ENCODE measurements at places on chromosomes 13 and 19.

GRCh38 chr19:11499890-11500420 lies 5.7 kb downstream of the ZNF653 start:
- no peak for DNase-seq

- peak; percentile 10 for DNase-seq
Observed at GRCh38 chr13:113211774-113212173, 2.4 kb downstream of the CUL4A start.

- DNase-seq: peak; percentile 10
Observed at GRCh38 chr19:15672580-15673175, at the start of gene CYP4F12. Gene CYP4F12 (plus strand): TSS chr19:15673087. CDS start chr19:15673530, 443 bp downstream.

DNA sequence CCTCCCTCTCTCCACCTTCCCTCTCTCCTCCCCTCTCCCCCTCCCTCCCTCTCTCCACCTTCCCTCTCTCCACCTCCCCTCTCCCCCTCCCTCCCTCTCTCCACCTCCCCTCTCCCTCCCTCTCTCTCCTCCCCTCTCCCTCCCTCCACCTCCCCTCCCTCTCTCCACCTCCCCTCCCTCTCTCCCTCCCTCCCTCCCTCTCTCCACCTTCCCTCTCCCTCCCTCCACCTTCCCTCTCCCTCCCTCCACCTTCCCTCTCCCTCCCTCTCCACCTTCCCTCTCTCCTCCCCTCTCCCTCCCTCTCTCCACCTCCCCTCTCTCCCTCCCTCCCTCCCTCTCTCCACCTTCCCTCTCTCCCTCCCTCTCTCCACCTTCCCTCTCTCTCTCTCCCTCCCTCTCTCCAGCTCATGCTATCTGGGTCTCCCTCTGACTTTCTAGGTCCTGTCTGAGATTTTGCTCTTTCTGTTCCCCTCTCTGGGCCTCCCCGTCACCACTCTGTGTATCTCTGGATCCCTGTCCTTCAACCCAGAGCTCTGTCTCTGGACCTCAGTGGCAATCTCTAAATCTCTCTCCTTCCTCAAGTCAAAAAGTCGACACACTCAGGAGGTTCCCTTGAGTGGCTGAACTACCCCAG lies 3.5 kb upstream of the CNOT3 start:
- no peak for DNase-seq

GRCh38 chr19:32268381-32268780 lies 77.0 kb upstream of the ZNF507 start:
- DNase-seq: no peak

- peak; percentile 72 for DNase-seq
Observed at GRCh38 chr13:32426191-32426989, 1.5 kb downstream of the N4BP2L1 start.

DNA sequence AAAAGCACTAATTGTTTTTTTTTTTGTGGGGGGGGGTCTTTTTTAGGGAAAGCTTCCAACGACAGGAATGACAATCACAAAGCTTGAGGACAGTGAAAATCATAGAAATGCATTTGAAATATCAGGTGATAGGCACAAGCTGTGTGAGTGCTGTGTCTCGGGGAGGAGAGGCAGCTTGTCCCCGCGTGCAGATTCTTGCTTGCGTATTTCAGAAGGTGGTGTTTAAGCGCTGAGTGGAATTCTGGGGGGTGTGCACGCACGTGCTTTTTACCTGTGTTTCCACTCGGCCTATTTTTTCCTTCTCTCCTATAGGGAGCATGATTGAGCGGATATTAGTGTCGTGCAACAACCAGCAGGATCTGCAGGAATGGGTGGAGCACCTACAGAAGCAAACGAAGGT lies 40.2 kb upstream of the TEX29 start:
- no peak for DNase-seq

DNA sequence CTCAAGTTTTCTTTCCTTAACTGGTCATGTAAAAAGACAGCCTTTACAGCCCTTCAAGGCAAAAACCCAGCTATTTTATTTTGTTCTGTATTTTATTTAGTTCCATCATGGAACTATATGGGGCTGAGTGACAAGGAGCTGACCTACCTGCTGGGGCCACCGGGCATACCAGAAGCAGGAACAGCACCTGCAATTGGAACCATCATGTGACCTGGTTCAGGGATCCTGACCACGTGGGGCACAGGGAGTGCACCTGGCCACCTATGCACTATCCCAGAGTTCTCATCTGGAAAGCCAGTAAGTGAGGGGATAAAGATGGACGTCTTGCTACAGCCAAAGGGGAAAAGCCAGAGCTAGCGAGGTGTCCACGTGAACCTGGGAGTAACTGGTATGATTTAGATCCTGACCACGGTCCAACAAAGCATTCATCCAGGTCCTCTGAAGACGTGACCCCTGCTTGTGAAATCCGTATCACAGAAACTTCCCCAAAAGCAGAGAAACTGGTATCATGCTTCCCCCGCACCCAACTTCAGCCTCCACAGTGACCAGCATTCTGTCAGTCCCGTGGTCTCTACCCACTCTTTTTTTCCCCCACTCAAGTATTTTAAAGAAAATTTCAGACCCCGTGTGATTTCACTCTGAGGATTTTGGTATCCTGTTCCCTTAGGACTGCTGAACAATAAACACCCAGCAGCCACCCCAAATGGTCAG lies 40.5 kb upstream of the SLC15A1 start:
- DNase-seq: no peak

DNA sequence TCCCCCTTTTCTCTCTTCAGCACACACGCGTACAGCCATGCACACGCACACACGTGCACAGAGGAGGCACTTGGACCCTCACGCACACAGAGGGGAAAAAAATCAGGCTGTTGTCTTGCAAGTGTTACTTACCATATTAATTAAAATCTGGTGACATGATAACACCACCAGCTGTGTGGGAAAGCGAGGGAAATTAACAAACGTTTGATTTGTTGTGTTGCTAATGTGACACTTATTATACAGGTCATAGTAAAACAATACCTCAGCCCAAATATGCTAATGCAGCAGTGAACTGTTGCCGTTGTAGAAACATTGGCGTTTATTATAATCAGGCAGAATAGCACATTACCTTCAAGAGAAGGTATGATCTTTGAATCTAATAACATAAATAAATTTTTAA lies 211.7 kb downstream of the TEX29 start:
- DNase-seq: no peak

- DNase-seq: peak; percentile 90
Observed at GRCh38 chr19:14434543-14435319, 1.6 kb downstream of the PKN1 start.

- peak; percentile 63 for DNase-seq
Observed at GRCh38 chr13:21688056-21688455, 17.2 kb downstream of the FGF9 start.

DNA sequence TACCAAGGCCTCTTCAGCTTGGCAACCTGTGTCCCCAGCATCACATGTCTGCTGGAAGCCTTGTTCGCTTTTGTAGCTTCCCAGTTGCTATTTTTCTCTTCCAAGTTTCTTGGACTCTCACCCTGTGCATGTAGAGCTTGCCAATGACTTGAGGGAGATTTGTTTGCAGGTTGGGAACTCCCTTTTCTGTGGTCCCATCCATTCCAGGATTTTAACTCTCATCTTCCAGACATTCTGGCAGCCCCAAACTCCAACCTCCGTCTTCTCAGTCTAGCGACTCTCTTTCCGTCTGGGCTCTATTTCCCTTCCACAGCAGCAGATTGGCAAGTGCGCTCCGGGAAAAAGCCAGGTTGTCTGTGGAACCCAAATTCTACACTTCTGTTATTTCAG lies 9.0 kb downstream of the PLAUR start:
- no peak for DNase-seq

DNA sequence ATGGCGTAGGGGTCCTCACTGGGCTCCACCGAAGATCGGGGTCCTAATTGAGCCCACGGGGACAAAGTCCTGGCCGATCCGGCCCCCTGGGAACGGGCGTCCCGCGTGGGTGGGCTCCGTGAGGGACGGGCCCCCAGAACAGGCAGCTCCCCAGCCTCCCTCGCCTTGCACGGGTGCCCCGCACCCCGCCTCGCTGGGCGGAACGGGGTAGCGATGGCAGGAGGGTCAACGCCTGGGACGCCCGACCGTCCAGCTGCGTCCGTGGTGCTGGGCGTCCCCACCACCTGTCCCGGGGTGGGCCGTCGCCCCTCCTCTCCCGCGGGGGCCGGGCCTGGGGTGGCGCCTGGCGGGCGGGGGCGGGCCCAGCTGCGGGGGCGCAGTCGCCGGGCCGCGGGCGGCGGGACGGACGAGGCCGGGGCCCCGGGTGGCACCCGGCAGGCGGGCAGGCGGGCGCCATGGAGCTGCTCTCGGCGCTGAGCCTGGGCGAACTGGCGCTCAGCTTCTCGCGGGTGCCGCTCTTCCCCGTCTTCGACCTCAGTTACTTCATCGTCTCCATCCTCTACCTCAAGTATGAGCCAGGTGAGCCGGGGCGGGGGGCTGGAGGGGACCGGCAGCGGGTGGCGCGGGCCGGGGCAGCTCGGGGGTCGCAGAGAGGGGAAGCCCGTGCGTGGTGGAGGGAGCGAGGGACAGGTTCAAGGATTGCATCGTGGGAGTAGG lies at the start of gene TMEM38A:
TSS of gene TMEM38A (plus strand) at position 377 of the 717 bp plus-strand sequence. CDS start at position 456, 79 bp downstream.
- peak; percentile 52 for DNase-seq

DNA sequence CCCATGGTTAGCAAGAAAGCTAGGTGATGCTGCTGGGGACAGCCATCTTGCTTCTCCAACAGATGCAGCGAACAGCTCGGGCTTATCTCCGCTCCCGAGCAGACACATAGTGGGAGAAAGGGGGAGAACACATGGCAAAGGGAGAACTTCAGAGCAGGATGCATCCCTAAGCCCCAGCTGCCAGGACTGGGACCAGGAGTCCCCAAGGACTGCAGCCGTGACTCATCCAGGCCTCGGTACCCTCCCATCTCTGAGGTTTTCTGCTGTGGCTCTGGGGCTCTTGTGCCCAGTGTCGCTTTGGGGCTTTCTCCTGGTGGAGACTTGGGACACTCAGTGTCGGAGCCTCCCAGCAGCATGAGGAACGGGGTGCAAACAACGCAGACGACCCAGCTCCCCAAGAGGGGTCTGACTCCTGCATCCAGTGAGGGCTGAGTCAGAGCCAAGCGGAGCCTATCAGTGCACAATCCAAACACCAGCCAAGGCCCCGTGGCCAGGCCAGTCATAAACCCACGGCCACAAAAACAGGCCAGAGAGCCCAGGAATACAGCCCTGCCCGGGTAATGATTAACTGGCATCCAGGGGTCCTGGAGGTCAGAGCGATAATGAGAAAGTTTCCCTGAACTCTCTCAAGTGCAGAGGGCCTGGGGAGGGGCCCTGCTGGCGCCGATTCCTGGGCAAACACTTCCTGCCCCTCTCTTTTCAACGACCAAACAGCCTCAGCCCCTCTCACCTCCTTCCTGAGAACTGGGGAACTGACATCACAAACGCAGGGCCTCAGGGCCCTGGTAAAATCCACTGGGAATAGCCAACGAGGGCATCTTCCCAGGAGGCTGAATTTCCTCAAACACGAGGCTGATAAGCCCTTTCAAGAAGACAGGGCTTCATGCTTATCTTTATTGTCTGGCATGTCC lies 202.9 kb downstream of the USP12 start:
- peak; percentile 73 for DNase-seq

GRCh38 chr13:27496536-27497273 lies 46.3 kb upstream of the MTIF3 start:
- DNase-seq: no peak

Measured in kidney tubule cell (primary cell).